ENCODE measurements at places on chromosomes 7 and 10.

DNA sequence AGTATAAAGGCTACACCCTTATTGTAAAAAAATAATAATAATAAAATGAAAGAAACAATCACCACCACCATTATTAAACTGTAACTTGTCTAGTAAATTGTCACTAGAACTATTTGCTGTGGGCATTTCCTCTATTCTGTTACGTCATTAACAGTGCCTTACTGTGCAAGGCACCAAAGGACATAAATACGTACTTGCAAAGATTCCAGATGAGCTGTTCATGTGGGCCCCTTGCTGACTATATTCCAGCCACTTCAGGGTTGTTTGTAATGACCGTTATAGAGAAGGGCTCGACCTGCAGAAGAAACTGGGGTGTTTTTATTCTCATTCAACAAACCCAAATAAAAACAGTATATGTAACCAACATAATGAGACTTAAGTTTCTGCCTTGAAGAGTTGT, 60.4 kb downstream of the KLRG2 start:
- DNase-seq: no peak

DNA sequence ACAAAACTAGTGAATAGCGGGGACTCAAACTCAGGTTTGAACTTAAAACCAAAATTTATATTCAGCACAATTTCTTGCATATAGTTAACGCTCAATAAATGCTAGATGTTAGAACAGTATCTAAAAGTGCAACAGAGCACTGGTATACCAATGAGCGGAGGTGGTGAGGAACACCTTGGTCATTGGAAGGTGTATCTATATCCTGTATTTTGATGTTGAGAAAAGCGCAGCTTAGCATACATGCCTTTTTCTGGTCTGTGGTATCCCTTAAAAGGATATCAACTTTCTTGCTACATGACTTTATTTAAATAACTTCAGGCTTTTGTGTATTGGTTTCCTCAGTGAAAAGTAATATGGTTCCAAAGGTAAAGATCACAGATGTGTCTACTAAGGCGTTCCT, 33.3 kb upstream of the DNAJB12 start:
- DNase-seq: no peak

GRCh38 chr7:5226921-5227785, 37.1 kb downstream of the WIPI2 start:
- DNase-seq: no peak

DNA sequence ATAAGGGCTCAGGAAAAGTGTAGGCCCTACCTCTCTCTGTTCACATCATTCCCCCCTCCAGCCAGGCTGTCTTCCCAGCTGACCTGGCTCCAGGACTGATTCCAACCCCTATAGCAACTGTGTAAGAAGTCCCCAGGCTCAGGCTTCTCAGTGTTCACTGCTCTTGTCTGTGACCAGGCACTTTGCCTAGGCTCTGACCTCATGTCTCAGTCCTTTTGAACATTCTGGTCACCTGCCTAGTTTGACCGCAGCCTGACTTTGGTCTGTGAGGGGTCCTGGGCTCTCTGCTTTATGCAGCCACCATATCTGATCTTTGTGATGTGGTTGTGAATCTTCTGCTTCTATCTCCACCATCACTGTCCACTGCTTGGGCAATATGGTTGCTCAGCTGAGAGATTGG, 24.5 kb downstream of the HIF1AN start:
- no peak for DNase-seq

DNA sequence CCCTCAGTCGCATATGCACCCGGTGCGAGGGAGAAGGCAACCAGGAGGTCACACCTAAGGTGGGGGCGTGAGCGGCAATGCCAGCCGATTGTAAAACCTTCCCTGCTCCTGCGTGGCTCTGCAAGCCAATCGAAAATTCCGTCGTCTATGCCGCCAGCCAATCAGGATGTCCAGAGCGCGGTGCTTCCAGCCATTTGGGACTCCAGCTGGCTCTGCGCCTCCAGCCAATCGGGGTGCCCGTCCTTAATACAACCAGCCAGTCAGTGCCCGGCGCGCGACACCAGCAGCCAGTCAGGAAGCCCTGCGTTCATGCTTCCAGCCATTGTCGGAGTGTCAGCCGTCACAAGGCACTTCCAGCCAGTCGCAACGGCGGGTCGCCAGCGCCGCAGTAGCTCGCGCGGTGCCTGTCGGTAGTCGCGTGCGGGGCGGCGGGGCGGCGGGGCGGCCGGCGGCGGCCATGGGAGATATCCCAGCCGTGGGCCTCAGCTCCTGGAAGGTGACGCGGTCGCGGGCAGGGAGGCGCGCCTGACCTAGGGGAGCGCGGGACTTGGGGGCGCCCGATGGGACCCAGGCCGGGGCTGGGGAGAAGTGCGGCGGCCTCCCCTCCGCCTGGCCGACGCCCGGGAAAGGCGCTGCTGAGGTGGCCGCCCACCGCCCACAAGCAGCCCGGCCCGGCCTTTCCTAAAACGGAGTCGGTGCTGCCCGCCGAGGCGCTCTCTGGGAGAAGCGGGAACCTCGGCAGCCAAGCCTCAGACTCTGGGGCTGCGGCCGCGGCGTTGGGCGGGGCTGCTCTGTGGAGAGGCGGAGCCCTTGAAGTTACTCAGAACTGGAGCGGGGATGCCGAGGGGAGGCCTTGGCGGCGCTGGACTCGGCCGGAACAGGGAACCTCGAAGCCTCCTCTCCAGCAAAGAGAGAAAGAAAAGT, at the start of gene AKR1E2:
TSS of gene AKR1E2 (plus strand) at position 340 of the 924 bp plus-strand sequence. CDS start at position 458, 118 bp downstream.
- peak; percentile 82 for DNase-seq

- DNase-seq: no peak
Observed at GRCh38 chr10:112678581-112678980, 231.6 kb downstream of the VTI1A start.

DNA sequence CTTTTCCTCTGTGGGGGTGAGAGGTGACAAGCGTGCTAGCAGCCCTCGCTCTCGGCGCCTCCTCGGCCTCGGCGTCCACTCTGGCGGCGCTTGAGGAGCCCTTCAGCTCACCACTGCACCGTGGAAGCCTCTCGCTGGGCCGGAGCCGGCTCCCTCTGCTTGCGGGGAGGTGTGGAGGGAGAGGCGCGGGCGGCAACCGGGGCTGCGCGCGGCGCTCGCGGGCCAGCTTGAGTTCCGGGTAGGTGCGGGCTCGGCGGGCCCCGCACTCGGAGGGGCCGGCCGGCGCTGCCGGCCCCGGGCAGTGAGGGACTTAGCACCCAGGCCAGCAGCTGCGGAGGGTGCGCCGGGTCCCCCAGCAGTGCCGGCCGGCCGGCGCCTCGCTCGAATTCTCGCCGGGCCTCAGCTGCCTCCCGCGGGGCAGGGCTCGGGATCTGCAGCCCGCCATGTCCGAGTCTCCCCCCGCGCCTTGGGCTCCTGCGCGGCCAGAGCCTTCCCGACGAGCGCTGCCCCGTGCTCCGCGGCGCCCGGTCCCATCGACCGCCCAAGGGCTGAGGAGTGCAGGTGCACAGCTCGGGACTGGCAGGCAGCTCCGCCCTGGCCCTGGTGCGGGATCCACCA, 352.8 kb upstream of the PODXL start:
- no peak for DNase-seq

GRCh38 chr10:1057106-1057657, 997 bp downstream of the WDR37 start:
- no peak for DNase-seq

- no peak for DNase-seq
Observed at GRCh38 chr10:79328737-79329504, 18.3 kb upstream of the PPIF start.

DNA sequence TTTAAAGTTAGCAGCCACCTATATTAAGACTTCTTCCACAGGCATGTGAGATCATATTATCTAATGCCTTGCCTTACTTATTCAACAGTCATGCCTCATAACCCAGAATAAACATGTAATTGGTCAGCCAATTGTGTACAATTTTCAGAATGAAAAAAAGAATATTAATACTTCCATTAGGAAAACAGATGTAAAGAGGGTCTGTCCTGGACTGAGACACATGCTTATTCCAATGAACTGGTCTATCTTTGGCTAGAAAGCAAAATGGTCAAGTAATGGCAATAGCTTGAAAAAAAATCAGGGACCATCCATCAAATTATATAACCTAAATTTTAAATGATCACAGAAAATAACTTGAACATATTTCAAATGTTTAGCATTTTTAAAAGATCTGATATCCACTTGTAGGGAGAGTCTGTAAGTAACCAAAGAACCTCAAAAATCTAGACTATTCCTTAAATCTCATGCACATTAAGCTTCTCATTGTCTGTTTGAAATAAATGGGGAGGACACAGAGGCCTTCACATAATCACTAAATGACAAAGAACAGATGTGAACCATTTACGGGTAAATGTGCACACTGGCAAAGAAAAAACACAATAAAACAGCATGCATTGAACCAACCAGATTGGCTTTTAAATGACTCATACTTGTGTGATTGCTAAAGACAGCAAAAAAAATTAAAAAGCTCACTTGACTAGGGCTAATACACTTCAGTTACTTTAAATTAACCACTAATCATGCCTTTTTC, 568.8 kb upstream of the PCDH15 start:
- no peak for DNase-seq

GRCh38 chr10:5975641-5976473, 1.5 kb downstream of the IL15RA start:
- DNase-seq: no peak

GRCh38 chr10:21406595-21407193, 118.8 kb downstream of the SKIDA1 start:
- DNase-seq: no peak

DNA sequence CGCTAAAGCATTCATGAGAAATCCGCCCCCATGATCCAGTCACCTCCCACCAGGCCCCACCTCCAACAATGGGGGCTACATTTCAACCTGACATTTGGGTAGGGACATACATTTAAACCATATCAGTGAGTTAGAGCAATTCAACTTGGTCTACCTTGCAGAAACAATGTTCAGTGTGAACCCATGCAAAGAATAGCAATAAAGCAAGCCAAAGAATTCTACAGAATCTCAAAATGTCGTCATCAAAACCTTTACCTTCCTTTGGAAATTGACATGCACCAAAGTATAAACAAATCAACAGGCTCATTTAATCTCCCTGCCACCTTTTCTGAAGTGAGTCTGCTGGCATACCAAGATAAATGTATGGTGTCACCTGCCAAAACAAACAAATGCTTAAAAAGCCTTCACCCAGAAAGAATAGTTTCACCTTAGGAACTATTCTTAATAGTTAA, 68.8 kb upstream of the ABLIM1 start:
- DNase-seq: no peak

- DNase-seq: peak; percentile 60
Observed at GRCh38 chr10:119209035-119209735, 1.8 kb downstream of the GRK5 start.

GRCh38 chr10:58265249-58265648, 2.4 kb downstream of the IPMK start:
- DNase-seq: no peak

DNA sequence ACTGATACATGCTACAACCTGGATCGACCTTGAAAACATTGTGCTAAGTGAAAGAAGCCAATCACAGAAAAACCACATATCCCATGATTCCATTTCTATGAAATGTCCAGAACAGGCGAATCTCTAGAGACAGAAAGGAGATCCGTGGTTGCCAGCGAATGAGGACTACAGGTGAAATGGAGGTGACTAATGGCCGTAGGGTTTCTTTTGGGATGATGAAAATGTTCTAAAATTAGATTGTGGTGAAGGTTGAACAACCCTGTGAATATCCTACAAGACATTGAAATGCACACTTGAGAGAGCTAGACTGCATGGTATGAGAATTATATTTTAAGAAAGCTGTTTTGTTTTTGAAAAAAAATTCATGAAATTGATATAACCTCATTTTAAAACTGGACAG, 188.5 kb upstream of the PLXNA4 start:
- DNase-seq: no peak

DNA sequence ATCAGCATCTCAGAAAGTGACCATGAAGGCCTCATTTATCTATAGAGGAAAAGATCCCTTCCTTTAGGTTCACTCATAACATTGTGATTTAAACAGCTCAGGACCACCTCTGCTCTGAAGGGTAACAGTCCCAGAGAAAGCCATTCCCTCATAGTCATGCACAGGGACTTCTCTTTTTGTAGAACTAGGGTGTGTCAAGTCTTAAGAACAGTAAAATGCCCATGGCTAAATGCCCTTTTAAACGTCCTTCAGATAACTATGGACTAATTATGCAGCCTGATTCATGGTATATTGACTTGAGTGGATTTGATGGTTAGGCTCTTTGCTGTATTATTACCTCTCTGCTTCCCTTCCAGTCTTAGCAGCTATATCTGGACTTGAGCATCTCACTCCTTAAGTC, 337.8 kb downstream of the SORCS1 start:
- DNase-seq: no peak

DNA sequence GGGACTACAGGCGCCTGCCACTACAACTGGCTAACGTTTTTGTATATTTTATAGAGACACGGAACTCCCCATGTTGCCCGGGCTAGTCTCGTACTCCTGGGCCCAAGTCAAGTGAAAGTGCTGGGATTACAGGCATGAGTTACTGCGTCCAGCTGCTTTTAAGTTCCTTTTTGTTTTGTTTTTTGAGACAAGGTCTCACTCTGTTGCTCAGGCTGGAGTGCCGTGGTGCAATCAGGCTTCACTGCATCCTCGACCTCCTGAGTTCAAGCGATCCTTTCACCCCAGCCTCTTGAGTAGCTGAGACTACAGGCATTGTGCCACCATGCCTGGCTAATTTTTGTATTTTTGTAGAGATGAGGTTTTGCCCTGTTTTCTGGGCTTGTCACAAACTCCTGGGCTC, 155.0 kb downstream of the GALNT17 start:
- DNase-seq: no peak

DNA sequence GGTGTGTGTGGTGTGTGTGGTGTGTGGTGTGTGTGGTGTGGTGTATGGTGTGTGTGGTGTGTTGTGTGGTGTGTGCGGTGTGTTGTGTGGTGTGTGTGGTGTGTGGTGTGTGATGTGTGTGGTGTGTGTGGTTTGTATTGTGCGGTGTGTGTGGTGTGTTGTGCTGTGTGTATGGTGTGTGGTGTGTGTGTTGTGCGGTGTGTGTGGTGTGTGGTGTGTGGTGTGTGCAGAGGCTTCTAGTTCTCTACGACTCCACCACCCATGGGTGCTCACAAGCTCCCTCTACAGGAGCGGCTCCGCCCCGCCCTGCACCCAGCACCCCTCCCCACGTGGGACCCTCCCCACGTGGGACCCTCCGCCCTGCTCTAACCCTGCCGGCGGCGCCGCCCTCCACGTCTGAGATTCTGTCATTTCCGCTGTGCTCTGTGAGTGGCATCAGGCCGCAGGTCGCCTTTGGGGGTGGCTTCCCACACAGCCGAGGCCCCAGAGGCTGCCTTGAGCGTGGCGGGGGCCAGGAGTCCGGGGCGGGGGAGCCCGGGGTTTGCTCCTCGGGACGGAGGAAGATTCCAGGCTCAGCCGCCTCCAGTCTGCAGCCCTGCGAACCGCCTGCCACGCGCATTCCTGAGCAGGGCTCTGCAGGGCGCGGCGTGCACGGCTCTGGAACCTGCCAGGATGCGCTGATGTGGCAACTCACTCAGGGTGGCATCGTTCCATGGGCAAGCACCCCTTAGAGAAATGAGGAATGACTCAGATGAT, 37.0 kb upstream of the DNAJB6 start:
- no peak for DNase-seq

GRCh38 chr10:48614481-48615390, 9.9 kb upstream of the ARHGAP22 start:
- DNase-seq: no peak

DNA sequence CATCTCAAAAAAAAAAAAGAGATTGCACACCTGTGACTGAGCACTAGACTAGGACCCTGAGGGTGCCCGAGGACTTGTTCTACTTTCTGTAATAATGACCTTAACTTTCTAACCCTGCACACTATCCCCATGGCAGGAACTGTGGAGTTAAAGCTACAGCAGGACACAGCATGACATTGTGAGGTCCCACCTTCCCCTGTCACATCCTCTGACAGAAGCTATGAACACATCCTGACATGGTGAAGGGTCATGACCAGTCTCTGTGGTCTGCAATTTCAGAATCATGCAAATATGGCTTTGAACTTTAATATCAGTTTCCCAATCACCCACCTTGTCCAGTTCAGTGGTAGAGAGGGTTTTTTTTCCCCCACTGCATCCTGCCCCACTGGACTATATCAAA, 18.5 kb upstream of the SAR1A start:
- no peak for DNase-seq

All from SHP77 (cell line).